Heart left ventricle (tissue), 16 donors: ENCODE measurements at places on chromosomes 5 and 9. TPM values are rescaled to one million over a fixed set of nuclear protein-coding genes. Genes with fewer than 3 reads are reported as not detected.
A peak's percentile ranks its signal among the peaks of the same experiment; 100 is the strongest.

- DNase-seq, result no peak
- no peak overlapping the region for H3K4me3 ChIP-seq
- H3K36me3 ChIP-seq, result no peaks in the 10 kb centered on the region
- no peak overlapping the region for H3K27ac ChIP-seq
- H3K4me1 ChIP-seq, result peaks cover 12% of the 10 kb centered on the region
Observed at GRCh38 chr5:15821506-15821905, 321.5 kb downstream of the FBXL7 start.

DNA sequence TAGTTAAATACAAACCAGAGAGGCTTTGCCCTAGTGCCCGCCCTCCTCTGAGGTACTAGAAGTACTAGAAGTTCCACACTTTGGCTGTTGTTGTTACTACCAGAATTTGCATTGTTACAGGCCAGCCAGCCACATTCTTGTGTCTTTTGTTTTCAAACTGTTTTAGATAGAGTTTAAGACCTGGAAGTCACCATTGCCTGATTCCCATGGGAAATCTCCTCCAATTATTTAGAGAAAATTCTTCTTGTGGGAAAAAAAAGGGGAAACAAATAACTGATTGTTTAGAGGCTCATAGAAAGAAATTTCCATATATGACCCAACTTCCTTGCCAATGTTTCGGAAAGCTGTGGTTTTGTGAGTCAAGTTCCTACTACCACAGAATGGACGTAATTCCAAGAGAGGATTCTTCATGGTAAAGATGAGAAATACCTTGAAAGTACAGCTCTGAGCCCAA, 252.2 kb downstream of the GOLPH3 start:
- no peak for DNase-seq
- peak overlapping the region; percentile 3 for H3K27ac ChIP-seq
- no peaks in the 10 kb centered on the region for H3K36me3 ChIP-seq
- no peaks in the 10 kb centered on the region for H3K27me3 ChIP-seq
- H3K4me1 ChIP-seq, result peaks cover 21% of the 10 kb centered on the region
- no peak overlapping the region for H3K4me3 ChIP-seq

DNA sequence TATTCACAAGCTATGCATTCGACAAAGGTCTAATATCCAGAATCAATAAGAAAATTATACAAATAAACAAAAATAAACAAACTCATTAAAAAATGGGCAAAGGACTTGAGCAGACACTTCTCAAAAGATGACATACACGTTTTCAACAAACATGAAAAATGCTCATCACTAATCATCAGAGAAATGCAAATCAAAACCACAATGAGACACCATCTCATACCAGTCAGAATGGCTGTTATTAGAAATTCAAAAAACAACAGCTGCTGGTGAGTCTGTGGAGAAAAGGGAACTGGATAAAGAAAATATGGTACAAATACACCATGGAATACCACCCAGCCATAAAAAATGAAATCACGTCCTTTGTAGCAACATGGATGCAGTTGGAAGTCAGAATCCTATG, 45.1 kb upstream of the PUM3 start:
- H3K4me1 ChIP-seq, result no peaks in the 10 kb centered on the region
- no peak overlapping the region for H3K27ac ChIP-seq
- no peak overlapping the region for H3K4me3 ChIP-seq
- DNase-seq, result no peak
- no peaks in the 10 kb centered on the region for H3K27me3 ChIP-seq

DNA sequence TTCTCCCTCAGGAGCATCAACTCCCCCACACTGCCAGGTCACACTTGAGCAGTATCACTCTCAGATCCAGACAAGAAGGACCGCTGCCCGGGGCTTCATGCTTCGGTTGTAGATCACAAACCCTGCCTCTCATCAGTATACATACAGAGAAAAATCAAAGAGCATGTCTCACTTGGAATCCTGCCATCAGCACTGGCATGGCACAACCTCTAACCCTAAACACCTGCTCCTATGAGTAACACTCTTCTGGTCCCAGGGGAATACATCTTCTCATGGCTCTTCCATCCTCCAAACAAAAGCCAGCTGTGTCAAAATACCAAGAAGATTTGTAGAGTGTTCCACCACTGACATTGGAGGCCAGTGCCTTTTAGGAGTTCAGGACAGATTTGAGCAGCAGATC, 84.8 kb upstream of the MIER3 start:
- H3K27ac ChIP-seq, result no peak overlapping the region
- no peak for DNase-seq
- no peak overlapping the region for H3K4me3 ChIP-seq

DNA sequence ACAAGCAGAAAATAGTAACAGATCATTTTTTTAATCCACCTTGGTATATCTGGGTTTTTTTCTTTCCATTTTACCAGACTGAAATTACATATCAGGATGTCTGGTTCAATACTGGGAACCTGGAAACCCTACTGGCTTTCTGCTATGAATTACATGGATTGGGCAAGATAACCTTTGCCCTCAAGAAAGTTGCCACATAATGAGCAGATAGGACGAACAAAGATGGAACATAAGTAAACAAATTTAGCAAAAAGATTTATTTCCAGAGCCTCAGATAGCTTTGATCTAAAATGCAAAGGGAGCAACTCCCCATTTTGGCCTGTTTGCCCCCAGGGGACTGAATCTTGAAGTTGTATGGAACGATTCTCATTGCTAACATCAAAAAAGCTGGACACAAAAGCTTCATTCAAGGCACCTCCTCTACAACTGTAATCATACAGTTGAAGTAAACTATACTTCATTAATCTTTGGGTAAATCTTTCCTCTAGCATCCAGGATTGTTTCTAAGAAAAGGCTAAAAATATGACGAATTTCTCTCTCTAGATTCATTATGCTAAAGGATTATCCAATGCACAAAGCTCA, 131.6 kb upstream of the PTGER4 start:
- no peak for DNase-seq
- no peaks in the 10 kb centered on the region for H3K27me3 ChIP-seq
- H3K4me1 ChIP-seq, result peaks cover 11% of the 10 kb centered on the region
- no peak overlapping the region for H3K27ac ChIP-seq

The INSL4 gene
- not detected for polyA plus RNA-seq

The SLC6A3 gene
- polyA plus RNA-seq, result not detected

The HRH2 gene
- 27.8 TPM for polyA plus RNA-seq

The SPAG8 gene
- polyA plus RNA-seq, result 4.2 TPM

The NEUROG1 gene
- not detected for polyA plus RNA-seq

The PTPN3 gene
- 6.9 TPM for polyA plus RNA-seq

The TAF11L4 gene
- not detected for polyA plus RNA-seq
